Amniotic epithelial cell (primary cell): ENCODE measurements at places on chromosomes 13 and 19.

- no peak for DNase-seq
Measured at GRCh38 chr19:40553885-40554857, 22.5 kb upstream of the SHKBP1 start.

- DNase-seq = peak; percentile 100
Measured at GRCh38 chr19:6737284-6737872, at the start of gene GPR108. TSS of gene GPR108 (minus strand) at chr19:6737580. CDS start at chr19:6737576, 4 bp downstream.

GRCh38 chr19:17004386-17004785 lies 22.2 kb downstream of the CPAMD8 start:
- DNase-seq = no peak

DNA sequence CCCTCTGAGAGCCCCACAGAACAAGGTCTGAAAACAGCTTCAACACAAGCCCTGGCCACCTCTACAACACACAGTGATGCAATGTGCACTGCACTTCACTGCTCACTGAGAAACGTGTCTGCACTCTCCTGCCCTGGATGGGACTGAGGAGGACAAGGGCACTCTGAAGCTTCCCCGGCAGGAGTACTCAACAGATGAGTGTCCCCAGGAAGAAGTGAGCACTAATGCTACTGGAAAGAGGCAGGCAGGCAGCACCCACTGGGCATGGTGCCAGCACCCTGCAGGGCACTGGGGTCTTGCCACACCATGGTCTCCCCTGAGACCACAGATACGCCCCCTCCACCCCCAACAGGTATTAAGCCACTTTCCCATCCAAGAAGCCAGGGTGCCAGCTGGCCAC lies 17.7 kb upstream of the SLC35E1 start:
- DNase-seq = no peak

- no peak for DNase-seq
Measured at GRCh38 chr13:42547612-42548011, 26.3 kb upstream of the TNFSF11 start.

DNA sequence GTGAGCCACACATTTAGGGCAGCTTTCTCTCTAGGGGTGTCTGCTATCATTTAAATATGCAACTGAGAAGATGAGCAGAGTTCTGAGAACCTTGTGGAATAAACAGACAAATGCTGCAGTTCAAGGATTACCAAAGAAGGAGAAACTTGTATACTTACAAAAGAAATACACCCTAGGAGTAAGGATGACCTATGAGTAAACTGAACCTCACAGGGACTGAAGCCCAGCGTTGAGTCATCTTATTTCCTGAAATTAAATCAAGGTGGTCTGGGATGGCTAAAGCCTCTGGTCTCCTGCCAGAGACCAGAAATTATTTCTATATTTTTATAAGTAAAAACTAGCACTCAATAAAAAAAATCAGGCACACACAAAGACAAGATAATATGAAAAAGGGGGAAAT lies 40.1 kb downstream of the FAM216B start:
- DNase-seq = peak; percentile 87

GRCh38 chr13:29704648-29705047 lies 109.2 kb upstream of the SLC7A1 start:
- peak; percentile 11 for DNase-seq

DNA sequence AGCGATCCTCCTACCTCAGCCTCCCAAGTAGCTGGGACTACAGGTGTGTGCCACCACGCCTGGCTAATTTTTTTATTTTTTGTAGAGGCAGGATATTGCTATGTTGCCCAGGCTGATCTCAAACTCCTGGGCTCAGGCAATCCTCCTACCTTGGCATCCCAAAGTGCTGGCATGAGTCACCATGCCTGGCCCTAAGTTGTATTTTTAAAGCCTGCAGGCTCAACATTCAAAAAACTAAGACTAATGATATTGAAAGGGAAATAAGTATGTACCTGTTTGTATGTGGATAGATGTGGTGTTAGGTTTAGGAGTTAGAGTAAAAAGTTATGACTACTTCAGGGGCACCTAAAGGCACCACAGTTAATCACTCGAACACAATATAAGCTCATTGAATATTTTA lies 5.4 kb upstream of the IPO5 start:
- no peak for DNase-seq

DNA sequence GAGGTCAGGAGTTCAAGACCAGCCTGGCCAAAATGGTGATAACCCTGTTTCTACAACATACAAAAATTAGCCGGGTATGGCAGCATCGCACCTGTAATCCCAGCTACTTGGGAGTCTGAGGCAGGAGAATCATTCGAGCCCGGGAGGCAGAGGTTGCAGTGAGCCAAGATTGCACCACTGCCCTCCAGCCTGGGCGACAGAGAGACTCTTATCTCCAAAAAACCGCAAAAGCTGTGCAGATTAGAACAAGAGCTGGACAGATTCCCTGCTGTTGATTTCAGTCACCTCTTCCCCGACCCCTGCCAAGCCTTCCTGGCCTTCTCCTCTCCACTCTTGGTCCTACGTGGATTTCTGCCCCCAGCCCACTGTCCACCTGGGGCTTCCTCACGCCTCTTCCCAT lies 8.3 kb downstream of the CAMSAP3 start:
- peak; percentile 30 for DNase-seq

DNA sequence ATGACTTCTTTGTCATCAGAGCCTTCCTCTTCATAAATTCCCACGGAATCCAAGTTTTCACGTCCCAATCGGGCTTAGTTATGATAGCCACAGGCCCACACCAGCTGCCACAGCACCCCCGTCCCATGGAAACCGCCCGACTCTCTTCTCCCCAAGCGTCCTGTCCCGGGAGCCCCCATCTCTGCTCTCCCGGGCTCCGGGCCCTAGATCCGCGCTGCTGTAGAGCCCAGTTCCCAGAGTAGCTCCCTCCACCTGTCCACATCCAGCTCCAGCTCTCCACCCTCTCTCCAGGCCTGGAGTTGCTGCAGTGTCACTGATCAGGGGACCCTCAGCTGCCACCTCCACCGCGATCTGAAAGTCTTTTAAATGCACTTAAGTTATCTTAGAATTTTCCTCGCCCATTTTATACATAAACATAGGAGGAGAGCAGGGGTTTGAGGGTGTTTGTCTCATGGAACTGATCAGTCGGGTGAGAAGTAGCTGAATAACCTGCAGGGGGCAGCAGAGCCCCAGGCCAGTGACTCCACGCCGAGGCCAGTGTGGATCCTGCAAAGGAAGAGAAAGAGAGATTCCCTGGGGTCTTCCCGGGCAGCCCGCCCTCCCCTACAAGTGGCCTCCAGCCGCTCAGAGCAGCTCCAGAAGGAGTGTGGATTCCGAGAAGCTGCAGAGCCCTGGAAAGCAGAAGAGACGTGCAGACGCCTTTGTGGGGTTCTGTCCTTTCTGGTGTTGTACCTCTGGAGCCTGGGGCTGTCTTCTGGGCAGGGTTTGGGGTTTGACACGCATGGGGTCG lies 1.1 kb upstream of the ZNF763 start:
- DNase-seq = peak; percentile 43

DNA sequence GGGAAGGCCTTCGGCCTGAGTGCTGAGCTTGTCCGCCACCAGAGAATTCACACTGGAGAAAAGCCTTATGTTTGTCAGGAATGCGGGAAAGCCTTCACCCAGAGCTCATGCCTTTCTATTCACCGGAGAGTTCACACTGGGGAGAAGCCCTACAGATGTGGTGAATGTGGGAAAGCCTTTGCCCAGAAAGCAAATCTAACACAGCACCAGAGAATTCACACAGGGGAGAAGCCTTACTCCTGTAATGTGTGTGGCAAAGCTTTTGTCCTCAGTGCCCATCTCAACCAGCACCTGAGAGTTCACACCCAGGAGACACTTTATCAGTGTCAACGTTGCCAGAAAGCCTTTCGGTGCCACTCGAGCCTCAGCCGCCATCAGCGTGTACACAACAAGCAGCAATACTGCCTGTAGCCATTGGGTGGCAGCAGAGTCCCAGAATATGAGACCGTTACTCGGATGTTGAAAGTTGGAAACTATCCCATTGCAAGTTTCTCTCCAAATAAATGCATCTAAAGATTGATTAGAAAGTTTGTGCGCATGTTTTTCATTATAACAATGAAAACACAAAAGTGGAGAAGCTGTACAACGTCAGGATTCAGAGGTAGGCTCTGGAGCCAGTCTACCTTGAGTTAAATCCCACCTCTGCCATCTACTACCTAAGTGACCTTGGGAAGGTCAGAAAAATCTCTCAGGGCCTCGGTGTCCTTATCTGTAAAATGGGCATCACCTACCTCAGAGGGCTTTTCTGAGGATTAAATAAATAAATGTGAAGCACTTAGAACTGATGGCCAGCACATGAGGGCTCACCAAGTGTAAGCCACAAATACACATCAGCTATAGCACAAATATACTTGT lies 21.1 kb downstream of the ZNF473 start:
- DNase-seq = no peak

- DNase-seq = no peak
Measured at GRCh38 chr13:47611664-47612288, 389.3 kb downstream of the SUCLA2 start.

- no peak for DNase-seq
Measured at GRCh38 chr19:50433201-50434180, 799 bp downstream of the MYBPC2 start.

- no peak for DNase-seq
Measured at GRCh38 chr13:109165417-109165904, 536.0 kb downstream of the MYO16 start.

DNA sequence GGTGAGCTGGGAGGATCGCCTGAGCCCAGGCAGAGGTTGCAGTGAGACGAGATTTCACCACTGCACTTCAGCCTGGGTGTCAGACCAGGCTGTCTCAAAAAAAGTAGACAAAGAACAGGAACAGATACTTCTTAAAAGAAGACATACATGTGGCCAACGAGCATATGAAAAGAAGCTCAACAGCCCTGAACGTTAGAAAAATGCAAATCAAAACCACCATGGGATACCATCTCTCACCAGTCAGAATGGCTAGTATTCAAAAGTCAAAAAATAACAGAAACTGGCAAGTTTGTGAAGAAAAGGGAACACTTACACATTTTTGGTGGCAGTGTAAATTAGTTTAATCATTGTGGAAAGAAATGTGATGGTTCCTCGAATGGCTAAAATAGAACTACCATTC lies 3.0 kb upstream of the LGALS14 start:
- DNase-seq = no peak

DNA sequence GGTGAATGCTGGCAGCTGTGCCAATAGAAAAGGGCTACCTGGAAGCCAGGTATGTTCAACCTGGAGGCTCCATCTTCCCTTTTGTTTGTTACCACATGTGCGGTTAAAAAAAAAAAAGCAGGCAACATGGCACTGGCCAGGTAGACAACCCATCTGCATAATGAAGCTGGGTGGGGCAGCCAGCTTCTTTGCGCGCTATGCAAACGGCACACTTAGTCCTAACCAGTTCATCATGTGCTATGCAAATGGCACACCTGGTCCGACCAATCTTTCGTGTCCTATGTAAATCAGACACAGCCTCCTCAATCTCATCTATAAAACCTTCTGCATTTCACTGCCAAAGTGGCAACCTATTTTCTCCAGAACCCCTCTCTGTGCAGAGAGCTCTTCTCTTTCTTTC lies 11.3 kb upstream of the IGSF23 start:
- DNase-seq = no peak

GRCh38 chr19:53521373-53522202 lies 16.4 kb upstream of the ZNF331 start:
- DNase-seq = no peak

- no peak for DNase-seq
Measured at GRCh38 chr13:81302125-81302524, 961.2 kb upstream of the SPRY2 start.

GRCh38 chr13:40148742-40149141 lies 493.3 kb downstream of the COG6 start:
- no peak for DNase-seq

DNA sequence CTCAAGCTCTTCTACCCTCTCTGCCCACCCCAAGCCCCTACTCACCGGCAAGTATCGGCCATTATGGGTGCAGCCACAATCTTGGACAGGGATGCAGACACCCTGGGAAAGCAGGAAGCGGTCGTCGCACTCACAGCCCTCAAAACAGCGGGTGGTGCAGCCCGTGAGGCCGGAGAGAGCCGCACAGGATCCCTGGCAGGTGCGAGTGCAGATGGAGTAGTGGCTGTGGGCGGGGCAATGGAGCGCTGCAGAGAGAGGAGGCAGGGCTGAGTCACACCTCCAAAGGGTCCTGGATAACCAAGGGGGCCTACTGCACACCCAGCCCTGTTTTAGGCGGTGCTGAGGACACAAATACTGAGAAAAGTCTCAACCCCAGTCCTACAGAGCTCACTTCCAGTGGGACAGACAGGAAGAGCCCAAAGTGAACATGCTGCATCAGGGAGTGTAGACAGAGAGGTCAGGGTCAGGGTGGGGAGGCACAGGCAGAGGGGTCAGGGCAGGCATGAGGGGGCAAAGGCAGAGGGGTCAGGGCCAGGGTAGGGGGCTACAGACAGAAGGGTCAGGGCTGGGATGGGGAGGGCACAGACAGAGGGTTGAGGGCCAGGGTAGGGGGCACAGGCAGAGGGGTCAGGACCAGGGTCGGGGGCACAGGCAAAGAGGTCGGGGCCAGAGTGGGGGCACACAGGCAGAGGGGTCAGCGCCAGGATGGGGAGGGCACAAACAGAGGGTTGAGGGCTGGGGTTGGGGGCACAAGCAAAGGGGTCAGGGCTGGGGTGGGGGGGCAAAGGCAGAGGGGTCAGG lies 24.2 kb upstream of the FBL start:
- DNase-seq = no peak

DNA sequence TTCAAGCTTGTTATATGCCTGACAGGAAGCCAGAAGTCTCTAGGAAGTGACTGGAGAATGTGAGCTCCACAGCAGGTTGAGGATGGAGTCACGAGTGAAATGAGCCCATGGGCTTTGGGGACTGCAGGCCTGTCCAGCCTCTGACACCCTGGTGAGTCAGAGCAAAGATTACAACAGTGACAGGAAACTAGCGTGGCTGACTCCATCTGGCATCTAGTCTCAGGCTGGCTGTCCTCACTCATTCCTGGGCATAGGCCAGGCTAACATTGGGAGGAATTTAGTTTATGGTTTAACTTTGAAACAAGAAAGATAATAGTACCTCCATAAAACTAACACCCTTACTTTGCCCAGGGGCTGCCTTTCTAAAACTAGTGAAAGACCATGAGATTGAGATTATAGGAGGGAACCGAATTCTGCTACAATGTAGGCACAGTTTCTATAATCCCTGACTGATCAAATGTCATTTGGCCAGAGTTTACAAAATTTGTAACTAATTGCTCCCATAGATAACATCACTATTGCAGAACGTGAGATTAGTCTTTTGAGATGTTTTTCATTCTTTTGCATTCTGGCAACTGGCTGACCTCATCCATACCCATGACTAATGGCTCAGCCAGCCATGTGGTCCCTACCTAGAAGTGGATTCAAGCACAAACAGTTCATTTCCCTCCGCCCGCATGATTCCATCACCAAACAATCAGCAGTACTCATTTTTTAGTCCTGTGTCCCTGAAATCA lies 28.4 kb downstream of the PSG1 start:
- peak; percentile 92 for DNase-seq

DNA sequence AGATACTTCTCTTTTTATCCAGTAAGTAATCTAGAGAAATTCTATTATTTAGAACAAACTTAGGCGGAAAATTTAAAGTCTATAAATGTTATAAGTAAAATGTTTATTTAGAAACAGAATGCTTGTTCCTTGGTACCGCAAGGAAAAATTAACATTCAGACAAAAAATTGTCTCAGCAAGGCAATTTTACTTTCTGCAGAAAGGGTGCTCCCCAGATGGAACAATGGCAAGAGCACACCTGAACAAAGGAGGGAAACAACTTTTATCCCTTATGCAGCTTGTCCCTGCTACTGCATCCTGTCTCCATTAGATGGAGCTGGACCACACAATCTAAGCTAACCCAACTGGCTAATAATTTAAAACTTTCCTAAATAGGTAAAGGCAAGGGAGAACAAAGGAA lies 6.5 kb upstream of the ZNF708 start:
- DNase-seq = no peak

GRCh38 chr19:44278181-44278690 lies 18.6 kb downstream of the ZNF233 start:
- no peak for DNase-seq

- DNase-seq = peak; percentile 51
Measured at GRCh38 chr13:92573467-92574057, 653.0 kb upstream of the GPC6 start.
